Testis (tissue), 5 donors: ENCODE measurements at places on chromosomes 6 and 20. TPM values are rescaled to one million over a fixed set of nuclear protein-coding genes. Genes with fewer than 3 reads are reported as not detected.

The L3MBTL1 gene
- 64.5 TPM for total RNA-seq

The INSM1 gene
- total RNA-seq: 2.8 TPM

The TFAP2B gene
- total RNA-seq: 0.19 TPM

The MAFB gene
- total RNA-seq: 9.3 TPM

The MMUT gene
- 26.8 TPM for total RNA-seq

The SLA2 gene
- 0.87 TPM for total RNA-seq

The DUSP15 gene
- total RNA-seq: 175 TPM

The SNAI1 gene
- 7.6 TPM for total RNA-seq

The GRM1 gene
- total RNA-seq: 2.0 TPM

The C20orf202 gene
- 1.1 TPM for total RNA-seq

The DYNLT2 gene
- total RNA-seq: 20.4 TPM

The DEK gene
- 65.2 TPM for total RNA-seq

The RBM24 gene
- 9.1 TPM for total RNA-seq

The PRICKLE4 gene
- total RNA-seq: 1.9 TPM

The KCNK5 gene
- 1.6 TPM for total RNA-seq

The PDE7B gene
- 4.4 TPM for total RNA-seq

The REM1 gene
- 2.6 TPM for total RNA-seq

The BTN1A1 gene
- total RNA-seq: 0.31 TPM

The RPL10A gene
- total RNA-seq: 538 TPM

The METTL24 gene
- total RNA-seq: 3.5 TPM

The PM20D2 gene
- 7.1 TPM for total RNA-seq

The SLC24A3 gene
- 2.4 TPM for total RNA-seq

The PXDC1 gene
- 38.2 TPM for total RNA-seq

The OVOL2 gene
- total RNA-seq: 7.2 TPM

The IPCEF1 gene
- total RNA-seq: 4.8 TPM

The WDR27 gene
- 101 TPM for total RNA-seq

The KIFC1 gene
- 22.5 TPM for total RNA-seq

The MUCL3 gene
- 0.19 TPM for total RNA-seq

The SGK2 gene
- total RNA-seq: 6.2 TPM

The HLA-DPB1 gene
- total RNA-seq: 14.4 TPM

The KIF6 gene
- total RNA-seq: 6.3 TPM

The FAM162B gene
- total RNA-seq: 3.2 TPM

The CYP21A2 gene
- 1.7 TPM for total RNA-seq

The HDAC2 gene
- total RNA-seq: 146 TPM

The SOX18 gene
- 17.1 TPM for total RNA-seq

The KIAA1755 gene
- total RNA-seq: 7.6 TPM

The CST4 gene
- total RNA-seq: not detected

The PACRG gene
- total RNA-seq: 54.0 TPM

The KCNG1 gene
- total RNA-seq: 78.2 TPM

The PLCB4 gene
- 19.4 TPM for total RNA-seq

The MUC21 gene
- not detected for total RNA-seq

The SSTR4 gene
- 0.55 TPM for total RNA-seq
